ENCODE measurements at places on chromosomes 7 and 10. TPM values are rescaled to one million over a fixed set of nuclear protein-coding genes. Genes with fewer than 3 reads are reported as not detected.
A peak's percentile ranks its signal among the peaks of the same experiment; 100 is the strongest.

GRCh38 chr7:99379043-99379577, 4.6 kb downstream of the ARPC1B start:
- DNase-seq: peak; percentile 61

Gene PNLIPRP1
- not detected for total RNA-seq

Gene LSM5
- 36.4 TPM for total RNA-seq

DNA sequence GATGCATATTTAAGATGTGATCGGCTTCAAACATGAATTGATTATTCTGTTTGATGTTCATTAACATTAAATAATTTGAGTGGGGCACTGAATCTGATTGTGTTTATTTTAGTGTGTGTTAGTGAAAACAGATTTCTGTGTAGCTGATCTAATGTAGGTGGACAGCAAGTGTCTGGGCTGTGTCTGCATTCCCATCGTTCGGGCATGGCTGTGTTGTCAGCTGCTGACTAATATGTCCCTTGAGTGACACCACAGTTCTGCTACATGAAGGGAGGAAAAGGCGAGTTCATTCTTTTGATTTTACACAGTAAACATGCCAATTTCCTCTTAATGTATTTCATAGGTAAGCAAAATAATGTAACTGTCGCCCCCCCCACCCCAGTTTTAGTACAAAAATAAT, 203.0 kb downstream of the CNTNAP2 start:
- DNase-seq: no peak

DNA sequence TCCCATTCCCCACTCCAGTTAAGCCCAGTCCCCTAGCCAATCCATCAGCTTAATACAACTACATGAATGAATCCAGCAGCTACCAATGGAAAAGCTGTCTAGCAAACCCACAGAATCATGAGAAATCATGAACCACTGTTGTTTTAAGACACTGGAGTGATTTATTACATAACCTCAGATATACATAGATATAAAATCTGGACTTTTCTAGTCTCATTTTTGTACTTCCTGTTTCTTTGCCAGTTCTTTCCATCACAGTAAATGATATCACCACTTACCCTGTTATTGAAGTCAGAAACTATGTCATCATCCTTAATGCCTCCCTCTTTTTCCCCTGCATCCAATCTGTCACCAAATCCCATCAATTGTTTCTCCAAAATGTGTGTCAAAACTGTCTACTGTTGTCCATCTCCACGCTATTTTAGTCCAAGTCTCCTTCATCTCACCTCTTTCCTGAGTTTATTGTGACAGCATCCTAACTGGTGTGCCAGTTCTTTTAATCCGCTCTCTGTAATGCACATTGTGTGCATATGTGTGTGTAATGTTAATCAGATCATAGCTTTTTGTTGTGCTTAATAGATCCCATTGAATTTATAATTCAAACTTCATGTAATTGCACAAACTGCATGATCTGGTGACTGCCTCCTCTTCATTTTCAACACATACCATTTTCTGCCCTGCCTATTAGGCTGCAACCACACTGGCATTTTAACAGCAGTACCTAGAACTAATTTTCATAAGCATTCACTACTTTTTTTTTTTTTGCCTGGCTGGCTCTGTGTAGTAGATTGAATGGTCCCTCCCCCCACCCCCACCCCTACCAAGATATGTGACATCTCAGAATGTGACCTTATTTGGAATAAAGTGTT, 56.0 kb downstream of the MKLN1 start:
- no peak for DNase-seq

DNA sequence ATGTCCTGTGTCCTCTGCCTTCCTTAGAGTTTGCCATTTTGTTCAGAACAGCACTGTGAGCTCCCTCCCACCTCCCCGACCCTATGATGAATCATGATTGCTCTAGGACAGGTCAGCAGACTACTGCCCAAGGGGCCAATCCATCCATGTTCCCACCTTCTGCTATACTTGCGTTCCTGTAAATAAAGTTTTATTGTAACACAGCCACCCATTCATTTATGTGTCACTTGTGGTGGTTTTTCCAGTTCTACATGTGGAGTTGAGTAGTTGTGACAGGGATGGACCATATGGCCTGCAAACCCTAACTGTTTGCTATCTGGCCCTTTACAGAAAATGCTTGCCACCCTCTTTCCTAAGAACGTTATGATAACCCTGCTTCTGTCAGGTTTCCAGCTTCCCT, 387.8 kb downstream of the SDK1 start:
- DNase-seq: no peak

DNA sequence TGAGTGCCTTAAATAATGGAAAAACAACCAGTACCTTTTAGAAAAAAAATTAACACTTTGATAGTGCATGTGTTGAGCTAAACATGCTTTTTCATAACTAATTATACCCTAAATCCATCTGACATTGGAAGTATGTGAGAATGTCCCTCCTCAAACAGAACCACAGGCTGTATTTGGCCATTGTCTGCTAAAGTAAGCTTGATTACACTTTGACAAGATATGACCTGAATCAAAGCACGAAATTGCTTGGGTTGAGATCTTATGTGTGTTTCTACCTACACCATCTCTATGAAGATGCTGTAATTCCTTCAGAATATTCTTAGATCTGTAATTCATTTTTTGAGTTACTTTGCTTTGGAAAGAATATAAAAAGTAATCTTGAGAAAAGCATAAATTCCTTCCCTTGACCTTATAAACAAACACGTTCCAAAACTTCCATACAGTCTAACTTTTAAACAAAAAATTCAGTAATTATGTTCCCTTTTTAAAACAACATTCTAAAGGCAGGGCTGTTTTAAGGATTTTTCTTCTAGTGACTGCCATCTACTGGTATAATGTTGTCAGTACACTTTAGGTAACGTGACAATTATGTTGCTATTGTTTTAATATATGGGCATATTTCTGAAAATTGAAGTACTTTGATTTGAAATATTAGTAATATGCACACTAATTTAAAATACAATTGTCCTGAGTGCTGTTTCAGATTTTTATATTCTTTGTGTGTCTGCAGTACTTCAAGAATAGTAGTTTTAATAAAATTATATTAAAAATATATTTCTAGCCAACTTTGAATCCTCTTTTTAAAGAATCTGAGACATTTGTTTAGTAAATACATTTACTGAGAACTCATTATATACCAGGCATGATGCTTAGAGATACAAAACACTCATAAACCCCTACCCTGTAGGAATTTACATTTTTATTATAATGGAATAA, 20.9 kb downstream of the CD36 start:
- DNase-seq: peak; percentile 36

GRCh38 chr10:34473174-34474008, 341.7 kb downstream of the PARD3 start:
- DNase-seq: no peak

GRCh38 chr7:7324698-7325097, 142.4 kb downstream of the C1GALT1 start:
- DNase-seq: no peak

Gene MYL7
- total RNA-seq: 5.2 TPM
